ENCODE measurements at places on chromosomes 5 and 9.

GRCh38 chr9:127983847-127984289 is 3.1 kb upstream of the EEIG1 start:
- no peak for DNase-seq

DNA sequence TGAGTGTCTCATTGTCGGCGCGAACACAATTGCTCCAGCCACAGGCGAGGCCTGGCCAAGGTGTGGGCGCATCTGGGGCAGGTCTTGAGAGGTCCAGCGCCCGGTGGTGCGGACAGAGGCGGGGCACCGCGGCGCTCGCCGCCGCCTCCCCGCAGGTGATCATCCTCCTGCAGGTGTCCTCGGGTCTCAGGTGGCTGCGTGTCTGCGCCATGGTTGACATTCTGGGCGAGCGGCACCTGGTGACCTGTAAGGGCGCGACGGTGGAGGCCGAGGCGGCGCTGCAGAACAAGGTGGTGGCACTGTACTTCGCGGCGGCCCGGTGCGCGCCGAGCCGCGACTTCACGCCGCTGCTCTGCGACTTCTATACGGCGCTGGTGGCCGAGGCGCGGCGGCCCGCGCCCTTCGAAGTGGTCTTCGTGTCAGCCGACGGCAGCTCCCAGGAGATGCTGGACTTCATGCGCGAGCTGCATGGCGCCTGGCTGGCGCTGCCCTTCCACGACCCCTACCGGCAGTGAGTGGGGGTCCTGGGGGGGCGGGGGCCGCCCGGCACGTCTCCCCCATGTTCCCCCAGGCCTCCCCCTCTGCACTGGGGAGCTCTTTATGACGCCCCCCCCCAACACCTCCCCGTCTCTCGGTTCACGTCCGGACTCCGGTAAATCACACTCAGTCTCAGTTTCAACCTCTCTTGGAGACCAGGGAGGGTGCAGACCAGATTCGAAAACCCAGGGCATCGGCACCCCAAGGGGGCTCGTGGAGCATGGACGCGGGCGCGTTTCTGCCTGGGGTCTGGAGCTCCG is 446 bp downstream of the NXNL2 start:
- DNase-seq, result no peak

- peak; percentile 57 for DNase-seq
Observed at GRCh38 chr5:143372187-143372829, 31.2 kb downstream of the NR3C1 start.

GRCh38 chr5:91307048-91307447 is 76.1 kb downstream of the ARRDC3 start:
- no peak for DNase-seq

DNA sequence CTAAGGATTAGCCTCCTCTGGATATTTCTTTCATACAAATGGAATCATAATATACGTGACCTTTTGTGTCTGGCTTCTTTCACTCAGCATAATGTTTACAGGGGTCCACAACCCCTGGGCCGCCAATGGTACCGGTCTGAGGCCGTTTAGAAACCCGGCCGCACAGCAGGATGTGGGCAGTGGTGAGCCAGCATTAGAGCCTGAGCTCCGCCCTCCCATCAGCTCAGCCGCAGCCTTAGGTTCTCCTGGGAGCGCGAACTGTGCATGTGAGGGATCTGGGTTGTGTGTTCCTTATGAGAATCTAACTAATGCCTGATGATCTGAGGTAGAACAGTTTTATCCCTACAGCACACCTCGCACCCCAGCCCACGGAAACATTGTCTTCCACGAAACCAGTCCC is 229.7 kb downstream of the ICE1 start:
- DNase-seq, result no peak

GRCh38 chr5:14240359-14240758 is 97.2 kb downstream of the TRIO start:
- DNase-seq, result peak; percentile 85

DNA sequence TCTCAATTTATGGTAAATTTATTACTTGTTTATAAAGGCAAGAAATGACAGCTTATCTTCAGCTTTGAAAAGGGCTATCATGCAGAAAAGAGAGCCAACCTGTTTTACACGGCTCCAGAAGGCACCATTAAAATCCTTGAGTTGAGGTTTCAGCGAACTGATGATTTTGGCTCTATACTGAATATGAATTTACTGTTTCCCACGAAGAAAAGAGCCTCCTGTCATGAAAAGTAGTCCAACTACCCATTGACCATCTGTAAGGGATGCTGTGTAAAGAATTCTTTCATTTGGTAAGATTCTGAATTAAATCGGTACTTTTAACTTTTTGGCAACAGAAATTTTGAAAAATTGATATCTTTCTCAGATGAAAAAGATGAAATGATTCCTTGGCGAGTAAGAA is 657.6 kb upstream of the ZNF608 start:
- DNase-seq, result no peak

DNA sequence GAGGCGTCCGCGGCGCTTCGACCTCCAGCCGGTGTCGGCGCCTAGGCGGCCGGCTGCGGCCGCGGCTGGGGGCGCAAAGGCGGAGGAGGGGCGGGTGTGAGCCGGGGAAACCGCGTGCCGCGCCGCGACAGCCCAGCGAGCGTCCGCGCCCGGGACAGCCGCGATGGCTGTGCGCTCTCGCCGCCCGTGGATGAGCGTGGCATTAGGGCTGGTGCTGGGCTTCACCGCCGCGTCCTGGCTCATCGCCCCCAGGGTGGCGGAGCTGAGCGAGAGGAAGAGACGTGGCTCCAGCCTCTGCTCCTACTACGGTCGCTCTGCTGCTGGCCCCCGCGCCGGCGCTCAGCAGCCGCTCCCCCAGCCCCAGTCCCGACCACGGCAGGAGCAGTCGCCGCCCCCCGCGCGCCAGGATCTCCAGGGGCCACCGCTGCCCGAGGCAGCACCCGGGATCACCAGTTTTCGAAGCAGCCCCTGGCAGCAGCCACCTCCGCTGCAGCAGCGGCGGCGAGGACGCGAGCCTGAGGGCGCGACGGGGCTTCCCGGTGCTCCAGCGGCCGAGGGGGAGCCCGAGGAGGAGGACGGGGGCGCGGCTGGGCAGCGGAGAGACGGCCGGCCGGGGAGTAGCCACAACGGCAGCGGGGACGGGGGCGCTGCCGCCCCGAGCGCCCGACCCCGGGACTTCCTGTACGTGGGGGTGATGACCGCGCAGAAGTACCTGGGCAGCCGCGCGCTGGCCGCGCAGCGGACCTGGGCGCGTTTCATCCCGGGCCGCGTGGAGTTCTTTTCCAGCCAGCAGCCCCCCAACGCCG is 605 bp downstream of the CHSY3 start:
- DNase-seq, result no peak

GRCh38 chr9:121388140-121388905 is 18.3 kb upstream of the STOM start:
- DNase-seq, result no peak

DNA sequence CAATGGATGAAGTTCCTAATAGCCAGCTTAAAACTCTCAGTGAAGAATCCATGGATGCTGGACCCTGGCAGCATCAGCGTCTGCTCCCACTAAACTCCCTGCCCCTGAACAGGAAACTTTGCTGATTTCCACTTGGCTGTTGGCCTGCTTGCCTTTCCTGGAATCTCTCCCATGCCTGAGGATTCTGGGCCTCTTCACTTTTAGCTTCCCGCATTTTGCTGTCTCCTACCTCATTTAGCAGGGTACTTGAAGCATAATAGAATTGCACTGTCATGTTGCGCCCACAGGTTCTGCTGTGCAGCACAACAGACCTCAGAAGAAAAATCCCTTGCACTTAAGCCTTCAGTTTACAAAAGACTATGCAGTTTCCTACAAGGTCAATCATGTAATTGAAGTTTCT is 127.6 kb downstream of the DROSHA start:
- no peak for DNase-seq

- DNase-seq, result no peak
Observed at GRCh38 chr9:124877021-124877782, 15.3 kb downstream of the ARPC5L start.

- DNase-seq, result no peak
Observed at GRCh38 chr9:35606138-35606504, 1.1 kb downstream of the TESK1 start.

GRCh38 chr9:109161471-109161870 is 5.6 kb downstream of the FRRS1L start:
- no peak for DNase-seq

DNA sequence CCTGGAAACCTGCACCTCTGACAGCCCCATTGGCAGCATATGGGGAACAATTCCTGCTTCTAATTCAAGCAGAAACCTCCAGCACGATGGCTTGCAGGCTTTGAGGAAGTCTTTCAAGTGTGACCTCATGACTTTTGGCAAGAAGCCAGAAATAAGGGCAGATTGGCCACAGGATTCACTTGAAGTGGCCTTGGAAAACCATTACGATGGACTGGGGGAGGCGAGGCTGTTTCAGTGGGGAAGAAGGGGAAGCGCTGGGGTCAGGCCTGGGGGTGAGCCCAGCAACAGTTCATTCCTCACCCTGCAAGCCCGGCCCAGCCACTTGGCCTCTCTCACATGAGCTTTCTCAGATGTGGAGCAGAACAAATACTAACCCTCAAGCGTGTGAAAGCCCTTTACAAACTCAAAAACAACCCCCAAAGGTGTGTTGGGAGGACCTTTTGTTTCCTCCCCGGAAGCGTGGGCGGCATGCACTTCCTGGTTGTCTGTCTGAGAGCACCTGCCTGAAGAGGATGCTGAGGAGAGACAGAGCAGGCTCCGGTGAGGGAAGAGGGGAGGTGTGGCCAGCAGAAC is 26.9 kb upstream of the EEIG1 start:
- DNase-seq, result peak; percentile 45

DNA sequence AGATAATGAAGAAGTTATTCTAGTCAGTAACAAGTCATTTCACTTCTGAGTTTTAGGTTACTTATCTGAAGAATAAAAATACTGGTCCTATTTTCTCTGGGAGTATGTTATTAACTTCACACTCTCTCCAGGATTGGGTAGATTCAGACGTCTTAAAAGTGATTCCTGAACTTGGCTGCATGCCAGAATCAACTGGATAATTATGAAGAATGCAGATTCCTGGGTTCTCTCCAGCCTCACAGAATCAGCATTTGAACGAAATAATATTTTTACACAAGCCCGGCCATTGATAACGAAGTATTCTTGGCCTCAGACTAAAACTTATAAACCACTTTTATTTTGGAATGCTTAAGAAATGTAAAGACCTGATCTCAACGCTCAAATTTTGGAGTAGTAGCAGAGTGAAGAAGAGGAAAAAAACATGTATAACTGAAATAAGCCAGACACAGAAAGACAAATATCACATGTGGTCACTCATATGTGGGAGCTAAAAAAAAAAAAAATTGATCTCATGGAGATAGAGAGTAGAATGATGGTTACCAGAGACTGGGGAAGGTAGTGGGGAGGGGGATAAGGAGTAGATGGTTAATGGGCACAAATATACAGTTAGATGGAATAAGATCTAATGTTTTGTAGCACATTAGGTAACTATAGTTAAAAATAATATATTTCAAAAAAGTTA is 507.3 kb downstream of the ISL1 start:
- no peak for DNase-seq

DNA sequence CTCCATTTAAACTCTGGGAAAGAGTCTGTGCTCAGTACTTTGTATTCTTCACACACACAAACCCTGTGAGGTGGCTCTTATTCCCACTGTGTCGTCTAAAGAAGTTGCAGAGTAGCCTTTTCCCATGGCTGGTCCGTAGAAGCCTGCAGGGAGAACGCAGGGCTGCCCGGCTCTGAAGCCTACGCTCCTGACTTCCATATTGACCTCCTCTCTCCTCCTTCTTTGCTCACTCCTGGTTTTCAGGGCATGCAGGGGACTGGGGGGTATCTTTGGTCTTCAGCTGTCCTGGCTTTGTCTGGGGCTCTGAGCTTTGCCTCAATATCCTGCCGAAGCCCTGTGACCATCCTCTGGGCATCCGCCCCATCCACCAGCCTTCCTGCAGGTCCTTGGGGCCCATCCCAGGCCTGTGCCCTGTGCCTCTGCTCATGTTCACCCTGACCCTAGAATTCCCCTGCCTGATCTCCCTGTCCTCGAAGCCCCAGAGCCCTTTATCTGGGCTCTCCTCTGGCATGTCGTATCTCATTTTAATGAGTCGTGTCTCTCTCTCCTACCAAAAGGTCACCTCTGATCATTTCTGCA is 83.8 kb upstream of the FSTL4 start:
- DNase-seq, result no peak

DNA sequence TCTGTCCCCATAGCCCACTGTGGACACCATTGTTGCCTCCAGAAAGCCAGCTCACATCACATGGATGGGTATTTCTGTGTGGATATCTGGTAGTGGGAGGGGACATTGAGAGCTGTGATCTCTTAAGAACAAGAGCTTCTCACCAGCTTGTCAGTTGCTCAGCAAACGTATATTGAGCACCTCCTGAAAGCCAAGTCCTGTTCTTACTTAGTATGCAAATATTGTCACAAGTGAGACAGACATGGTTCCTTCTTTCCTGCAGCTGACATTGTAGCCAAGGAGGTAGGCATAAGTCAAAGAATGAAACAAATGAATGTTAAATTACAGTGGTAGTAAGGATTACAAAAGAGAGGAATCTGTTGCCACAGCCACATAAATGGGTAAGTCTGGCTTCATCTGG is 3.8 kb downstream of the TCOF1 start:
- no peak for DNase-seq

GRCh38 chr9:18385696-18386490 is 88.1 kb upstream of the ADAMTSL1 start:
- no peak for DNase-seq

- no peak for DNase-seq
Observed at GRCh38 chr5:155556222-155556621, 542.7 kb downstream of the KIF4B start.

DNA sequence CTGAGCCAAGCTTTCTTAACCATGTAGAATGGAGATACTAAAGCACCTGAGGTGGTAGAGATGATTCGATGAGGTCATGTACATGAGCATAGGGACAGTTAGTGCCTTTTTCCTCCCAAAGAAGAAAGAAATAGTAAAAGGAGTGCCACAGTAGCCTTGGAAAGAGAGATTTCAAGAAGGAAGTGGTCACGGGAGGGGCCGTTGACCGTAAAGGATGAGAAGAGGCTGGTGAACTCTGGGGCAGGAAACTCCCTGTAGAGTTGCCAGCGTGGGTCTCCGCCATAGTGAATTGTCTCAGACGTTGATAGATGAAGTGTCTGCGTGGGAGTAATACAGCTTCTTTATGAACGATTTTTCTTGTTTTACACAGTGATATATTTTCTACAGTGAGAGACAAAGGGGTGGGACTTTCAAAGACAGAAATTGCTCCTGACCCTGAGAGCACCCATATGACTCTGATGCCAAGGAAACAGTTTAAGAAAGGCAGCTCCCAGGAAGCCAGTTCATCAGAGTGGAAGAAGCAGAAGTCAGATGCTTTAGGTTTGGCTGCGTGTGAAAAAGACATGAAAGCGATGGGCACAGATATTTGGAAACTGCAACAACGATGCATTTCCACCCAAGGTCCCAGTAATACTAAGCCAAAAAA is 41.3 kb downstream of the UGCG start:
- no peak for DNase-seq
